ENCODE measurements at places on chromosomes 5 and 9. TPM values are rescaled to one million over a fixed set of nuclear protein-coding genes. Genes with fewer than 3 reads are reported as not detected.

DNA sequence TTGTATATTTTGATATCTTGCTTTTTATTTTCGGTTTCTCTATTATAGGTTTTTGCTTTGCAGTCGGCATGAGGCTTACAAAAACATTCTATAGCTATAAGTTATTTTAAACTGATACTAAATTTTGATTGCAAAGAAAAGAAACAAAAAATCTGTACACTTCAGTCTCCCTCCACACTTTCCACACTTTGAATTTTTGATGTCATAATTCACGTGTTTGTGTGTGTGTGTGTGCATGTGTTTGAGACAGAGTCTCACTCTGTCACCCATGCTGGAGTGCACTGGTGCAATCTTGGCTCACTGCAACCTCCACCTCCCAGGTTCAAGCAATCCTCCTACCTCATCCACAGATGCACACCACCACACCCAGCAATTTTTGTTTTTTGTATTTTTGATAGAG lies 124.9 kb downstream of the MRPS30 start:
- DNase-seq, result no peak

The TMEM215 gene
- 0.18 TPM for total RNA-seq

- no peak for DNase-seq
Measured at GRCh38 chr5:14128079-14128478, 15.1 kb upstream of the TRIO start.

DNA sequence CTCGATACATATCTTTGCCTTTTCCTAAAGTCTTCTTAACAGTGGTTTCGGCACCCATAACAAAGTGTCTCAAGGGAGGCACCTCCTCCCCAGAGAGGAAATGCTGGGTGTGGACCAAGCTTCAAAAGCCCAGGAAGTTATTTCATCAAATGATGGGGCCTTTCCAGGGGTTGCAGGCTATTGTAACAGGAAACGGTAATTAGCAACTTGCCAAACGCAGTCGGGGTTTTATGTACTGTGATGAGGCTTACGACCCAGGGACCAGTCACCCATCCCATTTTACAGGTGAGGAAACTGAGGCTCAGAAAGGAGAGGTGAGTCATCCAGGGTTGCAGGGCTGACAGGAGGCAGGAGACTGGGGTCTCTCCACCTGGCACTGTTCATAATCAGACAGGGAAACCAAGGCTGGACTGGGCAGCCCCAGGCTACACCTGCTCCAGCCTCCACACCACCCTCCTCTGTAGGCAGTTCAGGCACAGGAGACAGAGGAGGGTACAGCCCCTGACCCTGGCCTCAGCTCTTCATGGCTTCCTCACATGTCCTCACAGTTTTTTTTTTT lies 30.0 kb upstream of the SUSD3 start:
- no peak for DNase-seq

DNA sequence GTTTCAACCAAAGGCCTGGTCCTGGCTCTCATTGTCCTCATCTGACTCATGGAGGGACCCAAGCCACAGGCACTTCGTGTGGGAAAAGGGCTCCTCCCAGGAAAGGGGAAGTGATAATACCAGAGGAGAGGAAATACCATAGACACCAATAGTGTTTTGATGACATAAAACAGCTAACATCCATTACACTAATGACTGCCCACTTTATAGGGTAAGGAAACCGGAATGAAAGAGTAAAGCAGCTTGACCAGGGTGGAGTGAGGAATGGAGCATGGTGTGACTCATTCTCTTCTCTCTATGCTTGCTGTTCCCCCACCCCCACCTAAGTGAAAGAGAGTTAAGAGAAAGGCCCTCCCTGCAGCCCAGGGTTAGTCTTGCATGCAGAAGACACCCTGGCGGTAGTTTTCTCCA lies 67.4 kb upstream of the HRH2 start:
- no peak for DNase-seq

DNA sequence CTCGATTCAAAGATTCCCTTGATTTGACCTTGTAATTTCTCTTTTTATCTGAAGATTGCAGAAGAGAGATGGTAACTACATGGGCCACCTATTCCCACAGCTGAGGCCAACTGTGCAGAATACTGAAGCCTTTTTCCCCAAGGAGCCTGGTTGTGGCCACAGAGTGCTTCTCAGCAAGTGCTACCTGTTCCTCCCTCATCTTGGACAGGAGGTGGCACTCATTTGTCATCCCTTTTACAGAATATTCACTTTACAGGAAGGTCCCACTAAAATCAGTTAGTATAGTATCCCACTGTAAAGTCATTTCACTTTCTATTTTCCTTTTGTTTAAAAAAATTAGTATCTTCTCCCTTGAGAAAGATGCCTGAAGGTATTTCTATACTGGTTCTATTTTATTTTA lies 346.4 kb downstream of the ARL15 start:
- DNase-seq, result no peak

All from endothelial cell (in vitro differentiated cells).